Fibroblast of skin of abdomen (primary cell): ENCODE measurements at places on chromosomes 7 and 10.

GRCh38 chr7:158782761-158783401 is 46.4 kb downstream of the ESYT2 start:
- peak; percentile 34 for DNase-seq

GRCh38 chr7:112067200-112067599 is 139.0 kb downstream of the DOCK4 start:
- DNase-seq = no peak

- DNase-seq = no peak
Measured at GRCh38 chr7:57181281-57181680, 49.0 kb upstream of the ZNF479 start.

DNA sequence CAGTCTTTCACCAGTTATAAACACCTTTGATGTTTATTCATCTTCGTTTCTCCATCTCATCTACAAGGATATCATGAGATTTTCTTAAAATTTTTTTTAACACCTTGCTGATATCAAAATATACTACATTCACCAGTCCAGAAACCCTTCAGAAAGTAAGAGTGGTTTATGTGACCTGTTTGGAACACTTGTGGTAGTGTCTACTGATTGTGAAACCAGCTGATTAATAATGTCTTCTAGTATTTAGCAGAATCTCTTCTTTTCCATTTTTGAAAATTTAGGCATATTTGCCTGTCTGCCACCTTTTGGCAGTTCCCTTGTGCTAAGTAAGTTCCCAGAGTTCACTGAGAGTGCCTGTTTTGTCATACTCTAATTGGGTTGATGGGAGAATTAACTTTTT is 18.5 kb downstream of the DLD start:
- no peak for DNase-seq

DNA sequence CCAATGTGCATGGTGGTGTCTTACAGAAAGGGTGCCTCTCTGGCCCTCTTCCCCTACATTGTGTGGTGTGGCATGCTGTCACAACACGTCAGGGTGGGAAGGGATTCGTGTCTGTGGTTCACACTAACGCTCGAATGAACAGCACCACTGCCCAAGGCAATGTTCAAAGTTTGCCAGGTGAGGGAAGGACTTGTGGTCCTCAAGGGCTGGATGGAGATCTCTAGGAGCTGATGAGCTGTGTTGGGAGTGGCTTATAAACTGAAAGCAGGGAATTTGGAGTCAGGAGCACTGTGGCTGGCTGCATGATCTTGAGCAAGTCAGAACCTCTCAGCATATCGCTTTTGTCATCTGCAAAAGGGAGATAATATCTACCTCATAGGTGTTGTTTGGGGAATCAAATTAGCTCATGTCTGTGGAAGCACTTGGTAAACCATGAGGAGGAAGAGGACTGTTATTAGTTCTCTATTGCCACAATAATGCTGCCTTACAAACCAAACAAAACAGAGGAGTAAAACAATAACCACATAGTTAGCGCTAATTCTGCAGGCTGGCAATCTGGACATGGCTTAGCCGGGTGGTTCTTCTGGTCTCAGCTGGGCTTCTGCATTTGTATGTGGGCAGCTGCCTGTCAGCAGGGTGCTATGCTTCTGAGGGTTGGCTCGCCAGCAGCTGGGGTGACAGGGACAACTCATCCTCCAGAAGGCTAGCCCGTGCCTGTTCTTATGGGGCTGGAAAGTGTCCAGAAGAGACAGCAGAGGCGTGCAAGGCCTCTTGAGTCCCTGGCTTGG is 22.9 kb upstream of the C10orf105 start:
- no peak for DNase-seq

- no peak for DNase-seq
Measured at GRCh38 chr7:44768628-44769371, 20.2 kb downstream of the ZMIZ2 start.

DNA sequence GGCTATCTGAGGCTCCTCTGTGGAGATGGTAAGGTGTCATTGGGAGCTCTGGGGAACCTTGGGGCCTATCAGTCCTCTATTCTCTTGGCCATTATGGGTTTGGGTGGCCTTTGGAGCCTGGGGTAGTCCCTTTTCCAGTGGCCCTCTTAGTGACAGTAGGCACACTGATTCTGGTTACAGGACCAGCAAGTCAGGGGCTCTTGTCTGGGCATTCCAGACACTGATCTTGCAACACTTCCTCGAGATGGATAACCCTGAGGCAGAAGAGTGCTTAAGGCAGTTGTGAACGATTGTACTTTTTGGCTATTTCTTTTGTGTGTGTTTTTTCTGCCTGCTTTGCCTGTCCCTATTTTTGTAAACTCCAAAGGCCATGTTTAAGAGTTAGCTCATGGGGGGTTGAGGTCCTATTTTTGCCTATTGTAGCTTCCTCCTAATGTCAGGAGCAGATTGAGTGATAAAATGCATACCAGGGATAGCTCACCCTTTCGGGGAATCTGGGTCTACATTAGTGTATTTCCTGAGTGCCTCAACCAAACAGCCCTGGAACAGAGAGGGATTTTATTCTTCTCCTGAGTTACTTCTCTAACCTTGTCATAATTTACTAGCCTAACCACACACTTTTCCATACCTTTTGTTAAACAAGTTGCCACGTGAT is 61.2 kb downstream of the PRKAR2B start:
- DNase-seq = no peak

DNA sequence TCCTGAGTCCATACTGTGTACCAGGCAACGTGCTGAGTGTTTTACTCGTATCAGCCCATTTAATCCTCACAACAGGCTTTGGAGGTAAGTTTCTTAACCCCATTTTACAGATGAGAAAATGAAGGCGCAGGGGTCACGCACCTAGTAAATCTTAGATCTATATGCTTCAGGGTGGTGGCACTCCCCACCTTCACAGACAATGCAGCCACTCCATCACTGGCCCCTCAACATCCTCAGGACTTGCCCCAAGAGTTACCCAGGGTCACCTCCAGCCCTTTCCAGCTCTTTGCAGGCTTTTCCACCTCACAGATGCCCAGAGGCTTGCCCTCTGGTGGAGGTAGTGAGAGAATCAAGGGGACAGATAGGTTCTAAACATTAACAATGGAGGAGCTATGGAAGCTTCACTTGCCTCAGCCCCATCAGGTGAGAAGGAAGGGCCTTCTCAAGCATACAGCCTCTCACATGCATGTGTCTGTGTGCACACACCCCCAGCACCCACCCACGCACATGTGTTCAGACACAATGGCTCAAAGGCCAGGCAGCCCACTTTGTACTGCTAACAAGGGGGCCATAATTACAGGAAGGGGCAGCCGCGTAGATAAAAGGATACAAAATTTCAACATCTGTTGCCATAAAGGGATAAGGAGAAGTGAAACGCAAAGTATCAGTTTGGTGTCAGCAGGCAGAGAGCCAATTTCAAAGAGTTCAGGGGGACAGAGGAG is 29.1 kb downstream of the DPCD start:
- no peak for DNase-seq

GRCh38 chr7:155917836-155918430 is 105.7 kb upstream of the SHH start:
- no peak for DNase-seq

DNA sequence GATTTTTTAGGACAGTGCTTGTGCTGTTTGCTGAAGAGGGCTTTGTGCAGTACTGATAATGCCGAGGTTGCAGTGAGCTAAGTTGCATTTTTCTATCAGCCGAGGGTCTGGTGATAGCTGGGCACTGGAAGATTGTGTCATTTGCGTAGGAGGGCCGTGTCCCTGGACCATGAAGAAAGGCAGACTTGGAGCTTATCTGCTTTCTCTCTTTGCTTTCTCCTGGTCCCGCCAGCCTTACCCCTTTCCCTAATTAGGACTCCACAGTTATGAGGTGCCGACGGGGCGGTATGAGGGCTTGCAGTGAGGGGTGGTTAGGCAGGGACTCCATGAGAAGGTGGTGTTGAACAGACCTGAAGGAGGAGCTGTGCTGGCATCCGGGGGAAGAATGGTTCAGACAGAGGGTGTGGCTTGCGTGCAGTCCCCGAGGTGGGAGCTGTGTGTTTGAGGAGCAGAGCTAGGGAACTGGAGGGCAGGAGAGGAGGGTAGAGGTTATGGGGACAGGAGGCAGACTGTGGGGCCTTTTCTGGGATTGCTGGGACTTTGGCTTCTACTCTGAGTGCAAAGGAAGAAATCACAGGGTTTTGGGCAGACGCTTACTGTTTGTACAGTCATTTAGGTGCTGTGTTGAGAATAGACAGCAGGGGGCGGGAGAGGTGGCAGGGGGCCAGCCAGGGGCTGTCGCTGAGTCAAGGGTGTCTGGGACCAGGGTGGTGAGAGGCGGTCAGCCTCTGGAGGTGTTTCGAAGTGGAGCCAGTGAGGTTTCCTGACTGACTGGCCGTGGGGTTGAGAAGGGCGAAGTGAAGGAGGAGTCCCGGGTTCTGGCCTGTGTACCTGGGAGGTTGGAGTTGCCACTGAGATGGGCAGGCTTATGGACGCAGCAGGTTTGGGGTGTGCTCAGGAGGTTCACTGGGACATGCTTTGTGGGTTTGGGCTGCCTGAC is 43.4 kb downstream of the PRF1 start:
- peak; percentile 41 for DNase-seq

DNA sequence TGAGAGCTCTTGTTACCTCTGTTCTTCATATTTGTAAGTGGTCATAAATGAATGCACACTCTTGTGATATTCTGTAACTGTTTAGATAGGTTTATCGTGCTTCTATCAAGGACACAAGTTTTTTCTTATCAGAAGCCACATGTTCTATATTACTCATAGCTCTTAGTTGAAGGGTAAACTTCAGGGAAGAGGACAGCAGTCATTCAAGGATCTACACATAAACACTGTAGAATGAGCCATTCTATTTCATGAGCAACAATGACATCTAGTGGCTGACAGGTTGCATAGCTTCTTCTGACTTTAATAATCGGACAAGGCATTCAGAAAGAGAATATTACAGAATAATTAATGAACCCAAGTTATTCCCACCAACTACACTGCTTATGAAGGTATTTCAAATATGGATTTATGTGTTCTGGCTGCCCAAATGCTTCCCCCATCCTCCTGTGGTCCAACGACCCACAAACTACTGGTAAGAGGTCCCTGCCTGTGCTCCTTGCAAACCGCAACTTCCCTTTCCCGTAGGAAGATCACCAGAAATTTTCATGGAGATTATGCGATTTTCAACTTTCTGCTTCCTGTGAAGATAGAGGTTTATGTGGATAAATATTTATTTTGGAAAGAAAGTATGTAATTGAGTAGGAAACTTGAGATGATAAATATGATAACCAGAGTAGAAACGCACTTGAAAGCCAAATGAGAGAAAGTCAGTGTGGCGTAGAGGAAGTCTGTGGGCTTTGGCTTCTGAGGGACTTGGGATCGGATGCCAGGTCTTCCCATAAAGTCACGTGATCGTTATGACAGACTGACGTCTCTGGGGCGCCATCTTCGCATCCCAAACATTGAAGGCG is 16.8 kb upstream of the ABCB5 start:
- DNase-seq = peak; percentile 67

GRCh38 chr10:59019603-59020002 is 156.8 kb upstream of the PHYHIPL start:
- DNase-seq = peak; percentile 10

- DNase-seq = peak; percentile 20
Measured at GRCh38 chr7:127532736-127533135, 52.7 kb downstream of the GCC1 start.

GRCh38 chr7:14236834-14237233 is 247.4 kb upstream of the ETV1 start:
- peak; percentile 6 for DNase-seq

GRCh38 chr10:90779548-90779947 is 78.3 kb downstream of the HTR7 start:
- no peak for DNase-seq

DNA sequence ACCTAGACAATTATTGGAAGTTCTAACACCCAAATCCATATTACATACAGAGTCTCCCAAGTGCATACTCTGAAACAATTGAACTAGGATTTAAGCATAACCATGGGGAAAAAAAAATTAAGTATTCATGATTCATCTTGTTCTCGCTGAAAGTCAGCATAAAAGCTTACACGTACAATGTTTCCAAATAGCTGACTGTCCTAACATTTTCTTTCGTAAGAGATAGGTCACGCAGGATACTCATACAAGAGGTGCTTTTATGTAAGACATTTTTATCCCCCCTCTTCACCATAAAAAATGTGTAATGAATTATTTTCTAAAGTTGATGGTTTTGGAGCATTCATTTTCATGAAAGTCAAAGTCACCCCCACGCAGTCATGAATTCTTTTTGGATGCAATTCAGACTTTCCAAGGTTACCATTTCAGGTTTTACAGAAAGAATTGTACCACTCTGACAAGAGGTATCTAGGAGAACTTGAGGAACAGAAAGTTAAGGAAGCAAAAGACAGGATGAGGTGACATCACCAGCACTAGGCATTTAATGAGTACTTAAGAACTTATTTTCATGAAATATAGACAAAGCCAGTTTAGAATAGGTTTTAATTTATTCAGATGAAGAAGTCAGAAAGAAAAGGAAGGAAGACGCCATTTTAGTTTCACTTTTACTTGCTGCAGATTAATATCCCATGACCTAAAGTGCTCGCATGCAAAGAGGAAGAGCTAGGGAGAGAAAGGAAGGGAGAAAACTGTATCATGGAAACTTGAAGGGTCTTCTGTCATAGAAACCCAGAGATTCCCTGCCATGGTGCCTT is 55.8 kb downstream of the TMEM26 start:
- peak; percentile 62 for DNase-seq

DNA sequence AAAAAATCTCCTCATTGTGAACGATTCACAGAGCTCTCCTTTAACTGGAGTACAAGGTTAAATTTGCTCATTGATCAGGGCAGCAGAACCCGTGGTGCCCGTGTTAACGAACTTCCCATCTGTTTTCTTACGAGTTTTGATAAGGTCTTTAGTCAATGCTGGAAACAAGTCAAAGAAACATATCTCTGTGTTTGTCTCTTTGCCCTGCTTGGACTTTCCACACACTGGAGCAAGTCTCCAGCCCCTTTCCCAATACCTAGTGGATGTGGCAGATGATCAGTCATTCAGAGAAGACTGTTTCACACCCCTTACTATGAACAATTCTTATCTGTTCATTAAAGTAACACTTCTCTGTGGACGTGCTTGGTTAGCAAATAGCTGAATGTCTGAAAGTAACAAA is 121.3 kb downstream of the ARID5B start:
- DNase-seq = no peak

DNA sequence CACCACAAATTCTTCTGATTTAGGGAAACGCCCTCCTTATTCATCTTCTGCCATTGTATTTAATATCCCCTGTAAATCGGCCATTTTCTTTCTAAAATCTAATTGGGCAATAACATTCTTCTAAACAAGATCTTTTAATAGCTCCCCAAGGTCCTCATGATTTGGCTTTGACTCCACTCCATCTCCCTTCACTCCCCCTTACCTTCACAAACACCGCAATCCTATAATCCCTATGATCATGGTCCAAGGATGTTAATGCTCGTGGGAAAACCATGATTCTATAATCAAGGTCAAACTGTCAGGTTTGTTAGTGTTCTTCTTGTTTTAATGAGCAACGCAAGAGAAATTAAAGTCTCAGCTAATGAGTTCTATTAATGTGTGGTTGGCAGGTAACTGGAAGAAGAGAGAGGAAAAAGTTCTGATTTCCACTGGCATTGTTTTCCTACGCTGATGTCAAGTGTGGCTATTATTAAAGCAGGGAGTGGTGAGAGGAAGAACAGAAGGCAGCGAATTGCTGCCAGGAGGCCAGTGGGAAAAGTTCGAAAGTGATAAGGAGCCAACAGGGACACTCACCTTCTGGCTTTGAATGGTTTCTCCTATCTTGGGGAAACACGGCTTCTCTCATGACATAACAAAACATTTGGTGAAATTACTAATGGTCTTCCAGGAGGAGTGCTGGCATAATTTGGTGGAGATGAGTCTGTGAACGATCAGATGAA is 28.1 kb downstream of the LRRC72 start:
- DNase-seq = no peak

GRCh38 chr7:10998996-10999757 is 25.5 kb downstream of the PHF14 start:
- no peak for DNase-seq
